AG20443 (cell line): ENCODE measurements at places on chromosomes 13 and 19.

DNA sequence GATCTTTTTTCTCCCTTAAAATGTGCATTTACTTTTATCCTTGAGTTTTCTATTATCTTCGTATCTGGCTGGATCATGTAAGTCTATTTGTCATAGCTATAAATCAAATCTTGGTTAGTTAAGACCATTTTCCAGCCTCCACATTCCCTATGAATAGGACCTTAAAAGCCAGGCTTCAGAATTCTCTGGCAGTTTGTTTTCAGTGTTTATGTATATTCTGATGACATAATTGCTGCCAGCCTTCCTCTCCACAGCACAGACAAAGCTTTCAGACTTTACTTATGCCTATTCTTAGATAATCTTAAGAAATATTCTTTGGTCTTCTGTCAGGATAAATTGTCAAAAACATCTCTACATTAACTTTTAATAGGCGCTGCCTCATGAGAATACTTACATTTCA is 870.8 kb upstream of the SPRY2 start:
- no peak for DNase-seq

GRCh38 chr13:27861165-27861564 is 58.6 kb upstream of the PDX1 start:
- no peak for DNase-seq

- no peak for DNase-seq
Measured at GRCh38 chr13:102461302-102461701, 59.5 kb upstream of the FGF14 start.

GRCh38 chr13:45143346-45143751 is 23.0 kb downstream of the GTF2F2 start:
- no peak for DNase-seq

DNA sequence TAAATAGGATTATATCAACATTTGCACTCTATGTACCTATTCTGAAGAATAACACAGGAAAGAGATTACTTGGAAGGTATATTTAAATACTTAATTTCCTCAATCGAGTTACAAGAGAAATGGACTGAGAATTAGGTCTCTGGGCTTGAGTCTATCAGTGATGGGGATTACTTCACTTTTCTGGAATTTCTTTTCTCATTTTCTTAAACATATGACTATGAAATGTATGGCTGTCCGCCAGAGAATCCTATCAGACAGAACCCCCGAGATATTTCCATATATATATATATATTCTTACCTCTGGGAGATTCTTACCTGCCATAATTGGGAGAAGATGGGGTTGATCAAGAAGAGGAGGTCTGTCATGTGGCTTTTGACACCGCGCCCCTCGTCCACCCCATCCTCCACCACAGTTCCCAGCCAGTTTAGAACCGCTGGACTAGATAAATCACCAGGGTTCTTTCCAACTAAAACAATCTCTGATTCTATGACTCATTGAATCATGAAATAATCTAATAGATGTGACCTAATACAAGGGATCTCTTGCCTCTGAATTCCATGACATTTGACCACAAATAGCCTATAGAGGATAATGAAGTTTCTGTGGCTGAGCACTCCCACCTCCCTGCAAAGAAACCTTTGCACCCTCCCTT is 231.3 kb downstream of the TBC1D4 start:
- peak; percentile 9 for DNase-seq

- no peak for DNase-seq
Measured at GRCh38 chr13:70023516-70023915, 84.1 kb upstream of the ATXN8OS start.

DNA sequence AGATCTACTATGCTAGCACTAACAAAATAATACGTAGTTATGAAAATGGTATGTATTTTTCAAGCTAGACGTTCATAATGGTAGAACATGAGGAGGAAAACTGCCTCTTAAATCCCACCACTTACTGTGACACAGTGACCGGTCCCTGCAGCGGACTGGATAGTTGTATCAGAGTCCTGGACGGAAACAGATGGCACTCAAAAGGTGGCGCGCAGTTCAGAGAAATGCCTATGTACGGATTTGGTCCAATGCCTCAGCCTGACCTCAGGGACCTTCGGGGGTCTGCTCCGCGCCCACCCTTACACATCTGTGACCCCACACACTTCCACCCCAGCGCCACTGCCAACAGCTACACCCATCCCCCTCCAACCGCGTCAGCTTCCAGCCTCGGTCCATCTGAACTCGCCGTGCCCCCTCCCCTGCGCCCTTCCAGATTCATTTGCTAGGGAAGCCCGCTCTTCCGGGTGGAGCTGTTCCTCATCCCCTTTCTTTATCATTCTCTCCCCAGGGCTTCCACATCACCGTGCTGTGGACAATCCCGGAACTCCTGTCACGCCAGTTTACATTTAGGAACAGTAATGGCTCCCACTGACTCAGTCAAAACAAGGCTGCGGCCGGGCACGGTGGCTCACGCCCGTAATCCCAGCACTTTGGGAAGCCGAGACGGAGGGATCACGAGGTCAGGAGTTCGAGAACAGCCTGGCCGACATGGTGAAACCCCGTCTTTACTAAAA is 792 bp upstream of the LENG8 start:
- peak; percentile 62 for DNase-seq

- DNase-seq, result peak; percentile 64
Measured at GRCh38 chr13:30739761-30740642, 4.7 kb downstream of the ALOX5AP start.

- DNase-seq, result peak; percentile 22
Measured at GRCh38 chr13:108283110-108283509, 13.6 kb downstream of the TNFSF13B start.

DNA sequence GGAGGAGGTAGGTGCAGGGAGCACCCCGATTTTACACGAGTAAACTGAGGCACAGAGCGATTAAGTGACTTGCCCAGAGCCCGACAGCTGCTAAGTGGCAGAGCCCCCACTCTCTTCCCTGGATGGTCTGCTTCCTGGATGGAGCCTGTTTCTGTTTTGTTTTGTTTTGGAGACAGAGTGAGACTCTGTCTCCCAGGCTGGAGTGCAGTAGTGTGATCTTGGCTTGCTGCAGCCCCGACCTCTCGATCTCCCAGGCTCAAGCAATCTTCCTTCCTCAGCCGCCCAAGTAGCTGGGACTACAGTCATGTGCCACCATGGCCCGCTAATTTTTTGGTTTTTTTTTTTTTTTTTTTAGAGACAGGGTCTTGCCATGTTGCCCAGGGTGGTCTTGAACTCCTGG is 17.3 kb downstream of the BICRA start:
- no peak for DNase-seq

GRCh38 chr13:71867131-71867814 is at the start of gene DACH1:
DACH1 (minus strand) TSS chr13:71867204.
- DNase-seq, result peak; percentile 53

GRCh38 chr19:1836458-1837221 is 11.6 kb downstream of the REXO1 start:
- no peak for DNase-seq

DNA sequence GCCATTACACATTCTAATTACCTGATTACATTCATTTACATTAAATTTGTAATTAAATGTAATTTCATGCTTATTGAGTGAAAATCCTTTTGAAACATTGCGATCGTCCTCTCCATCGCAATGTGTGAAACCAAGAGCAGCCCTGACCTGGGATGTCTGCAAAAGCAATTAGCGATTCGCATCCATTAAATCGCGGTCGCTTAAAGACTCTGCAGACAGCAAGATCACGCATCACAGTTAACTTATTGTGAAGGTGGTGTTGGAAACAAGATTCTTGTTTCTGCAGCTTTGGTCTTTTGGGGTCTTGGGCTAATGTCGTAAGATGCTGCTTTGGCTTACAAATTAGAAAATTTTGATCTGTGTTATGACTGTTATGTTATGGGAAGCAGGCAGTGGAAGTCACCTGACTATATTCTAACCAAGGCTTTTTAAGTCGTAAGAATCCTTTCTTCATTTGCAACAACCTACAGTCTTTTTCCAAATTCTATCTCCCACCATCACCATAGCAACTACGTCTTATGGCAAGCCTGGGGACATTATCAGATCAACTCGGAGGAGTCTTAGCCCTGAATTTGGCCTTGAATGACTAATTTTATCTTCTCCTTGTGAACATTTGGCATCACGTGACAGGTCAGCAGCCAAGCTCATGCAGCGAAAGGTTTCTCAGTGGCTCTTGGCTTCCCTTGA is 142.8 kb upstream of the SOX1 start:
- DNase-seq, result no peak

GRCh38 chr13:43061496-43062280 is 38.3 kb downstream of the DNAJC15 start:
- no peak for DNase-seq

GRCh38 chr13:98328511-98328910 is 151.4 kb upstream of the RNF113B start:
- no peak for DNase-seq

- no peak for DNase-seq
Measured at GRCh38 chr13:71338070-71338469, 528.9 kb downstream of the DACH1 start.

GRCh38 chr19:29040951-29041350 is 172.0 kb downstream of the UQCRFS1 start:
- DNase-seq, result no peak

- DNase-seq, result no peak
Measured at GRCh38 chr13:77872995-77873394, 45.6 kb downstream of the EDNRB start.

DNA sequence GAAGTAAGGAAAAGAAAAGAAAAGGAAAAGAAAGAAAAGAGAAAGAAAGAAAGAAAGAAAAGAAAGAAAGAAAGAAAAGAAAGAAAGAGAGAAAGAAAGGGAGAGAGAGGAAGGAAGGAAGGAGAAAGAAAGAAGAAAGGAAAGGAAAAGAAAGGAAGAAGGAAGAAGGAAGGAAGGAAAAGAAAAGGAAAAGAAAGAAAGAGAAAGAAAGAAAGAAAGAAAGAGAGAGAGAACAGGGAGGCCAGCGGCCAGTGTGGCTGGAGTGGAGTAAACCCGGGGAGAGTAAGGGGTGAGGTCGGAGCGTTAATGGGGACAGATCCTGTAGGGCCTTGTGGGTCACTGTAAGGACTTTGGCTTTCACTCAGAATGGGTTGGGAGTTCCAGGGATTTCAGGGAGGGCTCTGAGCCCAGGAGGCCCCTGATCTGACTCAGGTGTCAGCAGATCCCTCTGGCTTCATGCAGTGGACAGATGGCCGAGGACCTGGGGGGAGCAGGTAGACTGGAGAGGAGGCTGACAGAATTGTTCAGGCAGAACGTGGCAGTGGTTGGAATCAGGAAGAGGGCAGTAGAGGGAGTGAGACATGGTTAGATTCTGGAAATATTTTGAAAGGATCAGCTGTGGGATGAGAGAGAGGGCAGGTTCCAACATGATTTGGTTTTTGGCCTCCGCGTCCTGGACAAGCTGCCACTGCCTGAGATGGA is 19.8 kb upstream of the FXYD3 start:
- DNase-seq, result no peak

- DNase-seq, result peak; percentile 23
Measured at GRCh38 chr19:47280183-47280797, 5.6 kb downstream of the INAFM1 start.
